CD4-positive, alpha-beta T cell treated with Interleukin-2 at 100 ng/mL for 4 hours (primary cell): ENCODE measurements at places on chromosomes 12 and 14.
A peak's percentile ranks its signal among the peaks of the same experiment; 100 is the strongest.

GRCh38 chr12:109461049-109461845 lies 15.9 kb downstream of the KCTD10 start:
- no peak for DNase-seq

GRCh38 chr14:80350707-80351106 lies 139.4 kb upstream of the DIO2 start:
- DNase-seq = no peak

DNA sequence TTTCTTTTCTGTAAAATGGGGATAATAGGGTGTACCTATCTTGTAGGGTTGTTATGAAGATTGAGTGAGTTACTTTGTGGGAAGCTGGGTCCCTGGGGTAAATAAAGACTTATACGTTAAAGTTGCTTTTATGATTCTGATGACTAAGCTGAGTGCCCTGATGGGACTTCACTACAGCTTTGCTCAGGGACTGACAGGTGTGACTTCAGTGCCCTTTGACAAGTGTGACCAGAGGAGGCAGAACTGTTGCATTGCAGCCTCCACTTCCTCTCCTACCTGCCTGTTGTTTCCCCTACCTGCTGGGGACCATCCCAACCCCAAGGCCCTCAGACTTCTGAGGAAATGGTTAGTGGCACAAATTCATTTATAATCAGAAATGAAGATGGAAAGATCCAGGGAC lies 119.3 kb downstream of the TSPAN9 start:
- no peak for DNase-seq

- no peak for DNase-seq
Measured at GRCh38 chr14:77657280-77657679, 40.8 kb upstream of the SPTLC2 start.

GRCh38 chr14:58428118-58428683 lies 682 bp downstream of the KIAA0586 start:
- DNase-seq = peak; percentile 36

DNA sequence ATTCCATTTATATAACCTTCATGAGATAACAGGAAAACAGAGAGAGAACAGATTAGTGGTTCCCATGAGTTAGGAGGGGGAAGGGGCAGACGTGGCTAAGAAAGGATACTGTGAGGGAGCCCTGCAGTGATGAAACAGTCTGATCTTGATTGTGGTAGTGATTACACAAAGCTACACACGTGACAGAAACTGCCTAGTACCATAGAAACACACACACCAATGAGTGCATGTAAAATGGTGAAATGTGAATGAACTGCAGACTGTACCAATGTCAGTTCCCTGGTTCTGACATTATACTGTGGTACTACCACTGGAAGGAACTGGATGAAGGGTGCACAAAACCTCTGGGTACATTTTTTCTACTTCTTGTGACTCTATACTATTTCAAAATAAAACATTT lies 36.9 kb downstream of the NRDE2 start:
- DNase-seq = no peak

DNA sequence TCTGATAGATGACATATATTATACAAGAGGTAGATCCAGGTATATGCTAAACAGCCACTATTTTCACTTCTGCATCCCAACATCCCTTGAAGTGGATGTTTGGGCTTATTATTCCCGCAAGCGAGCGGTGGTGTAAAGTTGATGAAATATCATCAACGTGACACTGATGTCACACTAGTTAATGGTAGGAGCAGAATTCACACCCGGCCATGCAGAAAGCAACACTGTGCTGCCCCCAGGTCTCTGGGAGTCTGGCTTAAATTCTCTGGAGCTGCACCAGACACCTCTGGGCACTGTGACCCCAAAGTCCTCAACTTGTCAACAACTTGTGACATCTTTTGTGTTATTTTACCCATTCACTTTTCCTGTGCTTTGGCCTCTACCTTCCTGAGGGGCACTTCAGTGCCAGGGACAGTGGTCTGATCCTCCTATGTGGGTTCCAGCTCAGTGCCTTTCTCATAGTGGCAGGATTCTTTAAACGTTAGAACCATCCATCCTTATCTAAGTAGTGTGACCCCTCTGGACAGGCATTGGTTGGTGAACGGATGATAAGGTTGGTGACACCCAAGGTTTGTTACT lies 952 bp downstream of the DRAM1 start:
- no peak for DNase-seq

GRCh38 chr12:27554421-27555186 lies 30.6 kb downstream of the PPFIBP1 start:
- DNase-seq = no peak

- peak; percentile 81 for DNase-seq
Measured at GRCh38 chr12:89863968-89864367, 155.3 kb upstream of the ATP2B1 start.

DNA sequence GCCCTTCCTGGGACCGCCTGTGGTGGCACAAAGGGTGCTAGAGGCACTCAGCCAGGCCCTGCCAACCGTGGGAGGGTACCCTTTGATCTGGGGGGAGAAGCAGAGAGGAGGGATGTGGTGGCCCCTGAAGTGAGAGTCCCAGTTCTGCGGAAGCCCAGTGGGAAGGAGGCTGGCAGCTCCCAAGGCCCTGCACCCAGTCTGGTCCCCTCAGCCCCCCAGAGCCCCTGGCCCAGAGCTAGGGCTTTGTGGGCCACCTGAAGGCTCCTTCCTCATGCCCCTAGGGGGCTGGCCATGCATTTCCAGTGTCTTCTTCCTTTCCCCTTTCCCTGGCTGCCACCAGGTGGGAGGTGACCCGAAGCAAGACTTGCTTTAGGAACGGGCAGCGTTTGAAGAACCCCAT lies 44.3 kb downstream of the PLEKHG3 start:
- no peak for DNase-seq

GRCh38 chr12:71581206-71581605 lies 82.4 kb downstream of the ZFC3H1 start:
- DNase-seq = no peak

DNA sequence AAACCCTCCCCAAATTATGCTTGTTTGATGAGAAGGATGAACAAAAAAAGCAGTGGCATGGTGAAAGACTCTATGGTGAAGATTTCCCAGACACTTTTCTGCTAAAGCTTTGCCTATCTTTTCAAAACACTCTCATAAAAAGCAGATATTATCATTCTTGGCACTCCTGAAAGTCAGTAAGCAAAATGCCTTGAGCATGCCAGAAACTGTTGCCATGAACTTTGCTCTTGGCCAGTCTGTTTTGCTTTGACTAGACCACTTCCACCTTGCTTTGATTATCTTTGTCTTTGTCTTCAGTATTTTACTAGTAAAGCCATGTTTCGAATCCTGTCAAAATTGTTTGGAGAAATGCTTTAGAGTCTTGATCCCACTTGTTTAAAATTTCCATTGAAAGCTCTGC lies 110.4 kb downstream of the CNTN1 start:
- no peak for DNase-seq

GRCh38 chr12:71405884-71406283 lies 33.7 kb upstream of the LGR5 start:
- no peak for DNase-seq

DNA sequence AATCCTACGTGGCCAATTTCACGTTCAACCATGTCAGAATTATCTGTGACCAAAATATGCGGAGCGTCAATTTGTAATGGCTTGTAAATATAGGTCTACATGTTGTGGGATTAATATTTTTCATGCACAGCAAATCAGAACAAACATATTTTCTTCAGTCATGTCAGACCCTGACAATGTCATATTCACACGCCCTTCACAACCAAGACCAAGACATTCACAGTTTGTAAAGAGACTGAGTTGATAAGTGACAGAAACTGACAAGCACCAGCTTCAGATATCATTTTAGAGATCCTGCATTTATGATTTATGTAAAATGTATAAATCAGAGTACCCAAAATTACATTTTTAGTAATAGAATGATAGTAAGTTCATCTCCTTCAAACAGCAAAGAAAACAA lies 57.3 kb upstream of the NOVA1 start:
- DNase-seq = no peak

GRCh38 chr12:59452259-59452658 lies 143.6 kb upstream of the SLC16A7 start:
- no peak for DNase-seq
